ENCODE measurements at places on chromosomes 5 and 9. TPM values are rescaled to one million over a fixed set of nuclear protein-coding genes. Genes with fewer than 3 reads are reported as not detected.

DNA sequence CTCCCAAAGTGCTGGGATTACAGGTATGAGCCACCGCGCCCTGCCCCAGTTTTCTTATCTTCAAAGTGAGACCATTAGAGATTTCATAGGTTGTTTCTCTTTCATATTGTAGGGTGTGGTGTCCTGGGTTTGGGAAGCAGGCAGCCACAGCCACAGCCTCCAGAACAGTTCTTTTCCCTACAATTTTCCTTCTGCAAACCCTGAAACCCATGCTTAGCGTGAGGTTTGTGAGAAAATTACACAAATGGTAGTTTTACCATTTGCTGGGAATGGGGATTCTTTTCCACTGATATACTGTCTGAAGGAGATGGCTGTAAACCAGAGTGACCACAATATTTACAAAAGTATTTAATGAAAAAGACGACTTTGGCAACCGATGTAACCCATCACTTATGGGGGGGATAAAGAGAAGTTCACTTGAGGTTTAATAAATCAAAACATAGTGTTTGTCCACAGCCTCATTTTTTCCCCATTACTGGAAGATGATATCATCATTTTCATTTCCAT is 26.7 kb upstream of the ECM2 start:
- H3K4me1 ChIP-seq = no peaks in the 10 kb centered on the region
- H3K27me3 ChIP-seq = no peaks in the 10 kb centered on the region
- H3K27ac ChIP-seq = no peak overlapping the region
- no peak for DNase-seq

DNA sequence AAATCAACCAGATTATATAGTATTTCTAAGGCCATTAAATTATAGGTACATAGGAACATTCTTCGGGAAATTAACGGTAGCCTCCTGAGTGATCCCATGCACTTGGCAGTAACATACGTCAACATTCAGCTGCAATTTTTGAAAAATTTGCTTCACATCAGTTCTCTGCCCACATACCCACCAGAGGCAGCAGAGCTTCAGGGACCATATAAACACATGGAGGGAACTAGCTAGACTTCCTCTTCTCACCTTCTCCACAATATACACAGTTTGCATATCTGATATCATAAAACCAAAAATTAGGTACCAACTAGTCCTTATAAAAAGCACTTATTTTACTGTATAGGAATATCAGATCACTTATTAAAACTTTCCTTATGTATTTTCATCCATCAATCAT is 4.8 kb downstream of the PSIP1 start:
- DNase-seq = no peak
- peak overlapping the region; percentile 41 for H3K4me3 ChIP-seq
- peaks cover 65% of the 10 kb centered on the region for H3K4me1 ChIP-seq
- no peak overlapping the region for H3K27ac ChIP-seq
- peaks cover 53% of the 10 kb centered on the region for H3K36me3 ChIP-seq
- H3K27me3 ChIP-seq = no peaks in the 10 kb centered on the region

Gene ADAMTS16
- total RNA-seq = not detected

Gene OSTF1
- 68.2 TPM for total RNA-seq

Data from CD4-positive, CD25-positive, alpha-beta regulatory T cell (primary cell).